ENCODE measurements at places on chromosomes 11 and 22.
A peak's percentile ranks its signal among the peaks of the same experiment; 100 is the strongest.

GRCh38 chr11:96393753-96394348 lies 4.0 kb downstream of the JRKL start:
- no peak for DNase-seq

DNA sequence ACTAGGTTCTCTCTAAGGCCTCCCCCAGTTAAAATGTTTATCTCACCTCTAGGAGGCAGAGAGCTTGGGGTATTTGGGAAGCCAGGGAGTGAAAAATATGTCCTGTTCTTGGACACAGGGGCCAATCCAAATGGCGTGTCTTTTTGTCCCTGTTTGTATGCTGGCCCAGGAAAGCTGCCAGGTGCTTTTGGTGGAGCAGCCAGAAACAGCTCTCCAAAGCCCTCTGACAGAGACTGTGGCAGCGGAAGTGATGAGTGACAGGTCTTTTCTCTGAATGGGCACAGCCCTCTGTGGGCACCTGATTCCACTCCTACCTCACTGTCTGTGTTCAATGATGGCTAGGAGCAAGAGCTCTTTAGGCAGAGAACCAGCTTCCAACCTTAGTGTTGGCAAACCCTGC lies 106.4 kb upstream of the KIRREL3 start:
- DNase-seq, result no peak

GRCh38 chr11:119187123-119187892 lies 2.0 kb downstream of the NHERF4 start:
- DNase-seq, result no peak

- no peak for DNase-seq
These were observed 8.0 kb downstream of the SPTBN2 start for GRCh38 chr11:66720899-66721470.

DNA sequence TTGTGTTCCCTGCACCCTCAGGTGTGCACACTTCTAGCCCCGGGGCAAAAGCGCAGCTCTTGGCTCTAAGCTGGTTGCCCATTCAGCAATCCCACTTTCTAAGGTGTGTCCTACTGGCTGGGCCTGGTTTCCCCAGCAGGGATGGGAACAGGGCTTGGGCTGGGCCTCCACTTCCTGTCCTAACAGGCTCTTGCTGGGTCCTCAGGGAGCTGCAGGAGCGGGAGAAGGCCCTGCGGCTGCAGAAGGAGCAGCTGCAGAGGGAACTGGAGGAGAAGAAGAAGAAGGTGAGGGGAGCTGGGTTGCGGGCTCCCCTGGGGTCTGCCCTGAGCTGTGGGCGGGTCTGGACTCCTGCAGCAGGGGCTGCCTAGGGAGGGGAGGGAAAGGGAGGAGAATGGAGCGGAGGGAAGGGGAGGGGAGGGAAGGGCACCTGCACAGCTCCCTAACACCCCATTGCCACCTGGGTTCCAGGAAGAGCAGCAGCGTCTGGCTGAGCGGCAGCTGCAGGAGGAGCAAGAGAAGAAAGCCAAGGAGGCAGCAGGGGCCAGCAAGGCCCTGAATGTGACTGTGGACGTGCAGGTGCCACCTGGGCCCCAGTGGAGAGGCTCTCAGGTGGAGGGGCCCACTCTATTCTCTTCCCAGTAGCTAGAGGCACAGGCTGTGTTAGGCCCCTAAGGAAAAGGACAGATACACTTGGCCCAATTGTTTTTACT lies 24.6 kb downstream of the INCENP start:
- no peak for DNase-seq

GRCh38 chr11:27217948-27218420 lies 145.0 kb downstream of the CCDC34 start:
- DNase-seq, result no peak

GRCh38 chr11:12239396-12239795 lies 129.0 kb downstream of the MICAL2 start:
- DNase-seq, result no peak

DNA sequence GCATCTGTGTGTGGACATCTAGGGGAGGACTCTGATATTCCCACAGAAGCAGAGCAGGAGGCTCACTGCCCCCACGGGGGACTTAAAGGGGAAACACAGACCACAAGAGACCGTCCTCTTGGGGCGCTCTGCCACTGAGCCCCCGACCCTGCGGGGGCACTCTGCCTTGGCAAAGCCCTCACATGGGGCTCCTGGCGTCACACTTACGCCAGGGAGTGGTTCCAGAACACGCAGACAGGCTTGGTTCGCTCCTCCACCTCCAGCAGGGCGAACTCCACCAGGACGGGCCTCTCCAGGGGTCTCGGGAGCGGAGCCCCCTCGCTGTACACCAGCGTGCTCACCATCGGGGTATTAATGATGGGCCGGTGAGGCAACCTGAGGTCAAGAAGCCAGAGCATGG lies 45.1 kb downstream of the TRMU start:
- DNase-seq, result no peak

DNA sequence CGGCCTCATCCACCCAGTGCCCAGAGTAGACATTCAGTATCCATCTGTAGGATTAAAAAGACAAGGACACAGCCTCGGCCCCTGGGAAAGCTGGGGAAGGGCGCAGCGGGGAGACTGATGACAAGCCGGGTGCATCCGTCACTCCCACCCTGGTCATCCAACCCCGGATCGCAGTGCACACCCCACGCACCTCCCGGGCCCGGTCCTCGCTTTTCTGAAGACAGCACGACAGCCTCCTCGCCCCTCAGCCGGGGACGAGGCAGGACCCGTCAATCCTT lies 1.1 kb downstream of the FCHSD2 start:
- DNase-seq, result no peak

DNA sequence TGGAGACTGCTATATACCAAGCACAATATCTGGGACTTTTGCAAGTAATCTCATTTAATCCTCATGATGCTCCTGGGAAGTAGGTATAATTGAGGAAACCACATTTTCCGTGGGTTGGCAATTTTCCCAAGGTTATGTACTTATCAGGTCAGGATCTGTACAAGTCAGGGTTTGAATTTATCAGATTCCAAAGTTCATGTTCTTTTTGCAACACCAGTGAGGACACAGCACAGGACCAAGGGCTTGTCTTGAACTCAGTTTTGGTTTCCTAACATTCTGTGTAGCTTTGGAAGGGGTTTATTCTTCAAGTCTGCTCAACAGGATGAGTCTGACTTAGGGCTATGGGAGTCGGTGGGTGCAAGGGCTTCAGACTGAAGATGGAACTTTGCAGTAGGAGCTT lies 30.4 kb downstream of the INSC start:
- no peak for DNase-seq

DNA sequence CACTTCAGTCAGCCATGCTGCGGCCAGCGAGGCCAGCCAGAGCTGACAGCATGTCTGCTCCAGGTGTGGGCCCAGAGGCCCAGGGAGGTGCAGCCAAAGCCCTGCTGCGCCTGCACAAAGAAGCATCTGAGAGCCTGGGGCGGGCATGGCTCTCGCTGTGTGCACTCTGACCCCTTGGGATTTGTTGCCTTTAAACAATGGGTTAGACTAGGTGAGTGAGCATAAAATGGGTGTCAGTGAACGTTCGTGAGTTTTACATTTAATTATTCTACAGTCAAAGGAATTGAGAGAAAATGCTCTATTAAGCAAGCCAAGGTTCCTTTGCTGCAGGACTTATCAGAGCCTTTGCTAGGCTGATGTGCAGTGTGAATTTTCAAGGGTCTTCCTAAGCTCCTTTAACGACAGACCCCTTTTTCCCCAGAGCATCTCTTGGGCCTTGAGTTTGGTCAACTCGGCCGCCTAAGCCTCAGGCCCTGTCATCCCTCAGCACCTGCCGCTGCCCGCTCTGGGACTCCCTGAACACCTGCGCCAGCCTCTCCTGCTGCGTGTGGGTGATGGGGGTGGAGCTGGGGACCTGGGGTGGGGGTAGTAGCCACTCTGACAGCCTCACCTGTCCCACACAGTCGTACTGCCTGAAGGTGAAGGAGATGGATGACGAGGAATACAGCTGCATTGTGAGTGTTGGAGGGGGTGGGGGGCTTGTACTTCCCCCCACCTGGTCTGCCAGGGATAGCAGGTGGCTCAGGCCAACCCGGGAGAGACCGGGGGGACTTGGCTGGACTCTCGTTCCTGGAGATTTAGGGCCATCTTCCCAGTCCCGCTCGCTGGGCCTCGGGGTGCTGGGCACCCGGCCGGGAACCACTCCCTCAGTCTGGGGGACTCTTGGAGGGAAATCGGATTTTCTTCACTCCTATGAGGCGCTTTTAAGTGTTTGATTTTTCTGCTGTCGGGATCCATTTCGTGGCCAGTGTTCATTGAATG lies 10.5 kb downstream of the SLC16A8 start:
- no peak for DNase-seq

DNA sequence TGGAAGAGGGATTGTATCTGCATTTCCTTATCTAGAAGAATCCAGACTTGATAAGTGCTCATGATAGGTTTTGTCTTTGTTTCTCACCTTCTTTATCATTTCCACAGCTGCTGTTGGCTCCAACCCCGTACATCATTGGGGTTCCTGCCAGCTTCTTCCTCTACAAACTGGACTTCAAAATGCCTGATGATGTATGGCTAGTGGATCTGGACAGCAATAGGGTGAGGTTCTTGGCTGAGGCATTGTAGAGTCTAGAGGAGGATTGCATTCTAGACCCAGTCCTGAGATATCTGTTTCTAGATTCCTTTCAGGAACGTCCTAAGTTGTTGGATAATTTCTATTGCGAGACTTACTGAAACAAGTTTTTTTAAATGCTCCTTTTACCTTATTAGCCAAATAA lies 8.1 kb downstream of the MADD start:
- DNase-seq, result no peak

DNA sequence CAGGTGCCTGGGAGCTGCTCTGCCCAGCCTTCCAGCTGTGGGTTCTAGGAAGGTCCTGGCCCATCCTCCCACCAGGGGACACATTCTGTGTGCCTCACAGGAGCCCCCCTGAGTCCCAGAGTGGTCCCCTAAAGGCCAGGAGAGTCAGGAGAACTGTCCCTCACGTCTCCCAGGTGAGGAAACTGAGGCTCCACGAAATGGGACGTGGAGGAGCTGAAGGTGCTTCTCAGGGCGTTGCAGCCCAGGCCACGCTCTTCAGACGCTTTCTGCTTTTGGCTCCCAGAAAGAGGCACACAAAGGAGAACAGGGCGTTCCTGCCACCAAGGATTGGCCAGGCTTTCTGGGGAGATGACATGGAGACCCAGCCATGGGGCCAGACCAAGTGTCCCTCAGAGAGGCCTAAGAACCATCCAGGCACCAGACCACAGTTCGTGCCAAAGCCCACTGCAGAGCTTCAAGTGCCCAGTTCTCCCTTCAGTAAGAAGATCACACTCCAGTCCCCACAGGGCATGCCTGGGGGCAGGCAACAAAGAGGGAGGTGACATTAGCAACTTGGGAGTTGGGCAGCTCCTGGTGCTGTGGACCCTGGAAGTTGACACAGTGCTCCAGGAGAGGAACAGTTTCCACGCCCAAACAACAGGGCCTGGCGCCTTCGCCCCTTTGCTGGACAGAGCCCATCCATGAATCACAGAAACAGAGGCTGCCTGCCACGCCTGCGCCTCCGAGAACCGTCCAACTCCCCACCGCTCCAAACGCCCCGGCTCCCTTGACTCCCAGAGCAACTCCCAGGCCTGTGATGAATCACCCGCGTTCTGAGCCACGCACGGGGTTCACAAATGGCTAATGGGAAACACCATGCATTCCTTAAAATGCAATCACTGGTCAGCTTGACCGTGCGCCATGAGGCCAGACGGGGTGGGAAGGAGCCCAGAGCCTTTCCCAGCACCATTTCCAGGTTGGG lies 589.2 kb downstream of the BRD1 start:
- DNase-seq, result no peak

DNA sequence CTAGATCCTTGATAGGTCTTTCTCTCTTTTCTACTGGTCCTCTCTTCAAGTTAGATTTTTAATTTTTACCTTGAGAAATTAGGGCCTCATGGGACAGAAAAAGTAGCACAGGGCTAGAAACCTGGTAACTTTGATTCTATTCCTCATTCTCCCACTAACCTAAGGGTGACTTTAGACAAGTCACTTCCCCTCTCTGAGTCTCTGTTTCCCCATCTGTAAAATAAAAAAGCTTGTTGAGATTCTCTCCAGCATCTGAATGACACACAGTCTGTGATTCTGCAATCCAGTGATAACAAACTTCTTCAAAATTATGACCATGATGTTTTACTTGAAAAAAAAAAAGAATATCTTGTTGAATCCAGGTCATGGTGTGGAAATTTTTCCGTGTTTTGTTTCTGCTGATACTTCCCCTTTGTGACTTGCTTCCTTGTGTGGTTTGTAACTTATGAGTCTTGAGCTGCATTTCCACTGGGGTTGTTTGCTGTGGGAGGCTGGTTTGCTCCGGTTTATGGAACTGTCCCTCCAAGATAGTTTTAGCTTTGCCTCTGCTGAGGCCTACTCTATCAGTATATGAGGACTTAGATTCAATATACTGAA lies 9.8 kb upstream of the MPEG1 start:
- no peak for DNase-seq

- peak; percentile 69 for DNase-seq
These were observed 12.1 kb downstream of the LRFN4 start for GRCh38 chr11:66868726-66869566.

DNA sequence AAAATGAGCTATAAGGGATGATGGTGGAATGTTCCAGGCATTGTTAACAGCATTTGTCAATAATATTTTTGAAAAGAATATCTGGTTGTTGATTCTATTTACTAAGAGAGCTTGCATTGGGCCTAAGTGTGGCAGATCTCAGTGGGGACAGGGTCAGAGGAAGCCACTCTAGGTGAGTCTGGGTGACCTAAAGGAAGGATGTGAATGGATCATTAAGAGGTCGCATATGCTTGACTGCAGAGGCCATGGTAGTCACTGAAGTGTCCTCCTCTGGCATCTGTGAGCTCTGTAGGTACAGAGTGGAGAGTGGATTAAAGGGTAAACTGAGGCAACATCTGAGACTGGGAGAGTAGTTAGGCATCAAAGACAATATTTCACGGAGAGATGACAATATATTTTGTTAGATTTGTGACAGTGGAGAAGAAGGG lies 37.9 kb upstream of the TOP3B start:
- DNase-seq, result no peak

- DNase-seq, result no peak
These were observed 39.0 kb downstream of the TBX1 start for GRCh38 chr22:19799322-19800190.

DNA sequence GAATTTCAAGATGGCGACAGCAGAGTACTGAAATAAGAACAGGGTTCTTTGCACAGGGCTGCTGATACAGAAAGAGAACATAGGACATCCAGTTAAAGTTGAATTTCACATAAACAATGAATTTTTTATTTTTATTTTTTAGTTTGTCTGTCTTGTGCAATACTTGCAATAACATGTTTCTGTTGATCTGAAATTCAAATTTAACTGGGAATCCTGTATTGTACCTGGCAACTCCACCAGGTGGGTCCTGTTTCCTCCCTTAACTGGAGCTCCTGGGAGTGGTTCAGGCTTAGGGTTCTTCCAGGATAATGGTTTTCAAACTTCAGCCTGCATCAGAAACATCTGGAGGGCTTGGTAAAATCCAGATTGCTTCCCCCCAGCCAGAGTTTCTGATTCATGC lies 14.9 kb upstream of the SERPINH1 start:
- DNase-seq, result no peak

GRCh38 chr11:128835741-128836430 lies 31.2 kb downstream of the KCNJ1 start:
- DNase-seq, result no peak

DNA sequence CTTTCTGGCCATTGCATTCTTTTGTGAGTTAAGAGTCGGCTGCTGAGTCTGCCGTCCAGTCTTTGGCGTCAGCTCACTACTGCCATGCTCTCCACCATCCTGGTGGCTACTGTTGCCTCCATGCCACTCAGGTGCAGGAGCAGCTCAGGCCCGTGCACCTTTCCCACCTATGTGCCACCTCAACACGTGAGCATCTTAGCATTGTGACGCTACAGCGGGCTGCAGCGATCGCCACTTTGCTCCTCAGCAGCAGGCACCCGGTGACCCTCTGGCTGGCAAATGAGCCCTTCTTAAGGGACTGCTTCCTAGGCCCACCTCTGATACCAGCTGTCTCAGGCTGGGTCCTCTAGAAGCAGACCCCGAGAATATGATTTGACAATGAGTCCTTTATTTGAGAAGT lies 11.5 kb upstream of the KMT5B start:
- DNase-seq, result no peak

All from activated CD4-positive, CD25-positive, alpha-beta regulatory T cell (primary cell).